ENCODE measurements at places on chromosomes 1 and 21.

- DNase-seq, result peak; percentile 45
Observed at GRCh38 chr1:108644984-108645383, 15.9 kb downstream of the HENMT1 start.

DNA sequence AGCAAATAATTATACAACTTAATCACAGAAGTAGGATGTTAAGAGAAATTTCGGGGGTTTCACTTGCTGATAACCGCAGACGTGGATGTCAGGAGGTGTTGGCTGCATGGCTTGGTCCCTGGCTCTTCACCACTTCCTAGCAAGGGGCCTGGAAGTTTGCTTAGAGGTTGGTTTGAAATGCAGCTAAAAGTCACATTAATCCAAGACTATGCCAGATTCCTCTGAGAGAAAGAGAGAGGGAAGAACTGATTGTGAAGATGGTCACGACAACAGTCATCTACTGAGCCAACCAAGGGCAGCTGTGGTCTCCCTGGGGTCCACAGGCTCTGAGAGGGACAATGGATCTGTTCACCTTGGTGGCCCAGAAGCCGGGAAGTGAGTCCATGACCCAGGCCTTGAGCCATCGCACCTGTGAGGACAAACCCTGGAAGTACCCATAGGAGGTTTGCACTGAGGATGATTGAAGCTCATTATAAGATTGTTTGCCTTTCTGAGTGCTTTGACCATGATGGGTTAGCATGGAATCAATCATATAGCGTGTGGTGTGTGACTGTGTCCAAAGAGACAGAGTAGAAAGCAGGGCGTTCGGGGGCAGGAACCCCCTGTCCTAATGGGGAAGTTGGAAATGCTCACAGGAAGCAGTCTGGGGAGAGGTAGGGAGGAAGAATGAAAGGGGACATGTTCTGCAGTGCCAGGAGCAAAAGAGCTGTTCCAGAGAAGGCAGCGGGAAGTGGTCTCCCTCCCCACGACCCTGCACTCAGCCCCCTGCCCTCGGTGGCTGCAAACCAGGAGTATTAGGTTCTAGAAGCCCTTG, 47.1 kb downstream of the UMODL1 start:
- peak; percentile 70 for DNase-seq

DNA sequence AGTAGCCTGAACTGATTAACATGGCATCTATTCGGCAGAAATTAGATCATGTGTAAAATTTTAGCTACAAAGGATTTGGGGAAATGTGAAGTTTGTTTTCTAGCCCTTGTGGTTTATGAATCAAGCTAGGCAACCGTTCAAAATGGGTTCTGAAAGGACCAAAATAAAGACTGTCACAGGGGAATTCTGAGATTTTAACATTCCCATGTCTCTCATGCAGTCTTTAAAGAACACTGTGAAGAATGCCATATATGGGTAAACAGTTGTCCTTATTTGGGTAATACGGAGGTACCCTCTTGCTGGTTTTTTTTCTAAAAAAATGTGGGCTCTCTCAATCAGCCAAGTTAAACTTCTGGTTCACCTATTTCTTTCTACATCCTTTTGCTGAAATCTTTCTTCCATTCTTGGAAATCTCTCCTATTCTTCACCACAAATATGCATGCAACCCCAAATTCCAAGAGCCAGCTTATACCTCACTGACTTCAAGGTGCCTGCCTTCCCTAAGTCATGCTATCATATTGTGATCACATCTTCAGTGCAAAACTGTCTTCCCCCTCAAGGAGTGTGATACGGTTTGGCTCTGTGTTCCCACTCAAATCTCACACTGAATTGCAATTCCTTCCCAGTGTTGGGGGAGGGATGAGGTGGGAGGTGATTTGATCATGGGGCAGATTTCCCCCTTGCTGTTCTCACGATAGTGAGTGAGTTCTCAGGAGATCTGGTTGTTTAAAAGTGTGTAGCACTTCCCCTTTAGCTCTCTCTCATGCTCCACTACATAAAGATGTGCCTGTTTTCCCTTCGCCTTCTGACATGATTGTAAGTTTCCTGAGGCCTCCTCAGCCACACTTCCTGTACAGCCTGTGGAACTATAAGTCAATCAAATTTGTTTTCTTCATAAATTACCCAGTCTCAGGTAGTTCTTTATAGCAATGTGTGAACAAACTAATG, 308.7 kb downstream of the TTLL7 start:
- DNase-seq, result no peak

GRCh38 chr1:244388961-244389360, 62.7 kb downstream of the ADSS2 start:
- DNase-seq, result no peak

DNA sequence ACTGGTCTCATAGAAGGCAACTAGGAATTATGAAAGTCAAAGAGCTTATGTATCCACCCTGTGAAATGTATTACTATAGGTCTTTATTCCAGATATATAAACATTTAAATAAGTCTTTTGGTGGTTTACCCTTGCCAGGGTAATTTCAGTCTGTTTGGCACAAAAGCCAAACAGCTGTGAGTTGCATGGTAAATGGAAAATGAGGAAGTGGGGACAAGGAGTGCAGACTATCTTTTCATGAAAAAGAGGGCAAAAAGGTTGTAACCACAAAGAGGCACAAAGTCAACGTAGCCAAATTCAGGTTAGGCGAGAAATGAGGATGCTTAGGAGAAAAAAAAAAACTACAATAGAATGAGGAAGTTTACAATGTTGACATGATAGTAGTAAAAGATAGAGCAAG, 492.3 kb upstream of the PRMT6 start:
- no peak for DNase-seq

DNA sequence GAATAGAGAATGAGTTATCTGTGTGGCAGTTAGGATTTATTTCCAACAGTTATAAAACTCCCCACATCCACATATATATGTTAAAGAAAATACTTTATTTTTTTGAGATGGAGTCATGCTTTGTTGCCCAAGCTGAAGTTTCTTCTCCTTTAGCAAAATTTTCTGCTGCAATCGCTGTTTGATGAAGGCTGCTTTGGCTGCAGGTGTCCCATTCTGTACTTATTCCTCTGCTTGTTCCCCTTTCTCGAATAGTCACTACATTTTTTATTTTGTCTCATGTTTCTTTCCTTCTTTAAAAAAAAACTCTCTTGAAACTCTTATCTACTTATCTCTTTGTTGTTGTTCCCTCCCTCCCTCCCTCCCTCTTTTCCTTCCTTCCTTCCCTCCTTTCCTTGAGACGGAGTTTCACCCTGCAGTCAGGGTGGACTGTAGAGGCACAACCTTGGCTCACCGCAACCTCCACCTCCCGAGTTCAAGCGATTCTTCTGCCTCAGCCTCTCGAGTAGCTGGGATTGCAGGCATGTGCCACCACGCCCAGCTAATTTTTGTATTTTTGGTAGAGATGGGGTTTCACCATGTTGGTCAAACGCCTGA, 10.6 kb downstream of the OR2W3 start:
- no peak for DNase-seq

GRCh38 chr1:161304927-161305866, 4.6 kb downstream of the MPZ start:
- no peak for DNase-seq

- DNase-seq, result no peak
Observed at GRCh38 chr1:151314137-151314875, 12.9 kb downstream of the PI4KB start.

DNA sequence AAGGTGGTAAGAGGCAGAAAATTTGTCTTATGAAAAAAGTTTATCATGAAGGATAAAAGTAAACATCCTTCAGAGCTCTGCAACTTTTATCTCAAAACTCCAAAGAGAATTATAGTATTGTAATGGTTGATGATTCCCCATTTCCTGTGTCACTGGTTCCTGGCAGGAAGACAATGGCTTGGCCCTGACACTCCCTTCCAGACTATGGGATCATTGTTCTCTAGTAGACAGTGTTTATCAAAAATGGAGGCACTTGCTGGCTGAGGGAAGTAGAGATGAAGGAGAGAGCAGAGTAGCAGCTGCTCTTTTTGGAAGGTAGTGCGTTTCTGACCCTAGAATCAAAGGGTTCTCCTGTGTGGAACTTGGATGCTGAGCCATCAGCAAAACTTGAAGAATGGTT, 145.9 kb upstream of the ATP1B1 start:
- DNase-seq, result no peak

GRCh38 chr1:215023155-215023832, 59.2 kb upstream of the KCNK2 start:
- DNase-seq, result no peak

DNA sequence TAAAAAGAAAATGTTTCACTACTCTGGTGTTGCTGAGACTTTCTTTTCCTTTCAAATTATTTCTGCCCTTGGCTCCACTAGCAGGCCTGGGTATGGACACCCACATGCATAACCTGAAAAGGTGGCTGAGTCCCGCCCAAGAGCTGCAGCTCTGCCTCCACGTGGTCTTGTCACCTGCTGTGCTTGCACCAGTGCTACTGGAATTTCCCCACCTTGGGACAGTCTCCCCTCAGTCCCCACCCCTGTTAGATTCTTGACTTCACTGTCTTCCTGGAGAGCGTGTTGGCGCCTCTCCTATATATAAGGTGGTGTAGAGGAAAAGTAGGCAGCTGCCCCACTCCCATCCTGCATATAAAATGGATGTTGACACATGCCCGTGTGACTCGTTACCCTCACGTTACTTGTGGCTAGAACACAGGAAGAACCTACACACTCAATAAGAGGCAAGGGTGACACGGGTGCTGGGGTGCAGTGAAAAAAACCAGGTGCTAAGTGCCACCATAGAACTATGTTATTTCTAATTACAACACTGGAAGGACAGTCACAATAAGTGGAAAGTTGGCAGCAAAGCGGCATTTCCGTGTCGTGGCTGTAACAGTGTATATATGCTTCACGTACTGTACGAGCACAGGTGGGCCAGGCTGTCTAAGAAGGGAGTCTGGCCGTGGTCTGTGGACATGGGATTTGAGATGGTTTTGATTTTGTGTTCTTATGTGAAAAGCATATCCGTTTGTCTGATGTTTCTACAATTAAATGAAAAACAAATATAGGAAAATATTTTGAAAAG, 61.0 kb downstream of the POFUT2 start:
- no peak for DNase-seq

GRCh38 chr1:177032434-177032833, 132.1 kb downstream of the ASTN1 start:
- no peak for DNase-seq

DNA sequence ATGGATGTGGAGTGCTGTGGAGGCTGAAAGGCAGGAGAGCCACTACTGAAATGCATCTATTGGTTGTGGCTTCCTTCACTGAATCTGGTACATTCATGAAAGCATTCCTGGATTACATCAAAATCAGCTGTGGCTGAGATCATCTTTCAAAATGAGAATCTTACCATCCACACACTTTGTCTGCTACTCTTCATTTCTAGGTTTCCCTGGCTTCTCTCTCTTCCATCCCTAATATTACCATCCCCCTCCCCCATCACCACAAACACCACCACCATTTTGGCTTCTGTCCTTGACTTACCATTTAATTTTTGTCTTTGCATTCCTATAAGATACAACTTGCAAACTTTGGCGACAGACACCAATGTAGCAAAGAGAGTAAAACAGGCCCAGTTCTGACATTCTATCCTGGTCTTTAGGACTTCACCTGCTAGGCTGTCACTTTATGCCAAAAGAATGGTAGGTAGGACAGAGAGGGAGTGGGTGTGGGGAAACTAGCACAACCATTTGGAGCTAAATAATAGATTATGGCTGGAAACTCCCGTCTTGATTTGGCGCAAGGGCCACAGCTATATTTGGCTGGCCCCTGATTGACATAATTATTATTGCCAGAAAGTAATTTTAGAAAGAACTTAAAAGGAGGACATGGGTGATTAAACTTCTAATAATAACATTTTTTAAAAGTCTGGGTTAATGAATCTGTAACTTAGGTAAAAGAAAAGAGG, 15.1 kb upstream of the DUSP10 start:
- no peak for DNase-seq

GRCh38 chr1:3692598-3692997, 40.3 kb downstream of the TP73 start:
- DNase-seq, result no peak

DNA sequence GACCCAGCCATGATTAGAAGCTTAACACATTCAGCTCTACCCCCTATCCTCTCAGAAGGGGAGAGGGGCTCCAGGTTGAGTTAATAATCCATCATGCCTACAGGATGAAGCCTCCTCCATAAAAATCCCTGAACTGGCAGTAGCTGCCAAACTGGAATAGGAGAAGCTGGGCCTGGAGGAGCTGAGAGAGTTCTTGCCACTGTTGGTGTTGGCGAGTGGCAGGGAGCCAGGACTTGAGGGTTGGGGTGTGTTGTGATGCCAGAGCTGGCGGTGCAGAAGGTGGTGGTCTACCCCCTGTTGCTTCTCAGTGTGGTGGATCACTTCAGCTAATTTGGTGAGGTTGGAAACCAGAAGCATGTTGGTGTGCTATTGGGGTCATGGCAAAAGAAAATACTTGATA, 36.5 kb downstream of the IVNS1ABP start:
- no peak for DNase-seq

DNA sequence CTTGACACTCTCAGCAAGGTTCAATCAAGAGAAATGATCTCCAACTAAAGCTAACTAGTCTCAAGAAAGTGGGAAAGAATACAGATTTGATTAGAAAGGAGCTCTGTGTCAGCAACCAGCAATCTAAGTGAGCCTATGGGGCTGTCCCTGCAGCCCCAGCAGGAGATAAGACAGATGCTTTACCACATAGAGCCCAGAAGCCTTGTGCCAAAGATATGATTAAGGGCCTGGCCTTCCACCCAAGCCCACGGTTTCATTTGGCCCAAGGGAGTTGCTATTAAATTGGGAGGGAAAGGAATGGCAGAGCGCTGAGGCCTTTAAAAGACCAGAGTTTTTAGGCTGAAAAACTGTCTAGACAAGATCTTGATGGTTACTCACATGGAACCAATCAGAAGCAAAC, 74.8 kb downstream of the HLCS start:
- DNase-seq, result no peak

DNA sequence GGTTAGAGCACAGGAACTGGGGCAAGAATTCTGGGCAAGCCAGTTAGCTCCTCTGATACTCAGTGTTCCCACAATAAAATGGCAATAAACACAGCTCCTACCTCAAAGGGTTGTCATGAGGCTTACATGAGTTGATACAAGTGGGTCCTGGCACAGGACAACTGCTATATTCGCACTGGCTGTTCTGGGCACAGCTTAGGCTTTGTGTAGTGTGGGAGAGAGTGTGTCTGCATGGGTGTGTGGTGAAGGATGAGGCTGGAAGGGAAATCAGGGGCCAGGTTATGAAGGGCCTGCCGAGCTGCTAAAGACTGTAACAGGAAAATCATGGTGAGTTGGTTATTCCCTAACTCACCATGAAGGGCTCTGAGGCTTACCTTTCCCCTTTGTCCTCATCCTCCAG, 18.7 kb downstream of the ETV3 start:
- no peak for DNase-seq

DNA sequence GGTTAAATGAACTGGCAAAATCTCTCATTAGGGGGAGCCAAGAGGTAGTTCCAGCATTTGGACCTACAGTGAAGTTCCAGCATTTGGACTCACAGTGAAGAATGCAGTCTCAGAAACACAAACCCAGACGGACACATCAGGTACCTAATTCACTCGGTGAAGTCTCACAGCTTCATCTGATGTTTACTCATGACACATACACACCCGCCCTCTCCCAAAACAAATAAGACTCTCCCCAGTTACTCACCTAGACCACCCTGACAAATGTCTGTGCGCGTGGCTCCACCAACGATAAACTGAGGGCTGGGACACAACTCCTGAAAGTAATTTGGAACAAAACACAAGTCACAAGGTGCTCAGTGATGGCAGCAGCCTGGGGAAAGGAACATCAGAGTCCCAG, 11.4 kb downstream of the CAPN8 start:
- no peak for DNase-seq

GRCh38 chr1:193156822-193157142, 29.6 kb downstream of the B3GALT2 start:
- no peak for DNase-seq
